Natural killer cell treated with Interleukin-12 subunit alpha and Interleukin-12 subunit beta and Interleukin-15 and Interleukin-18, amount 100 ng/mL, for 72 hours (primary cell): ENCODE measurements at places on chromosomes 11 and 22.

DNA sequence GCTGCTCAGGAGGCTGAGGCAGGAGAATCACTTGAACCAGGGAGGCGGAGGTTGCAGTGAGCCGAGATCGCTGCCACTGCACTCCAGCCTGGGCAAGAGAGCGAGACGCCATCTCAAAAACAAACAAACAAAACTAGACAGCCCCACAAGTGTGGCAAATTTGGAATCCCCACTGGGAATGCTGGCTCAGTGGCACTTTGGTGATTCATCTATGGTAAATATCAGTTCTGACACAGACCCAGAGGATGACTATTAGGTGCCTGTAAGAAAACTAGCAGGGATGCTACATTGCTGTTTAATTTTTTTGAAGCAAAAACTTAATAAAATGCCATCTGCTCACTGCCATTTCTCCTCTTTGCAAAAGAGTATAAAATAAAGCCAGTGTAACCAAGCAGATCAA is 107.9 kb downstream of the NAT10 start:
- no peak for DNase-seq

GRCh38 chr11:37988031-37988430 is 1390.0 kb upstream of the RAG2 start:
- DNase-seq = no peak

GRCh38 chr11:104402812-104403521 is 239.0 kb upstream of the PDGFD start:
- no peak for DNase-seq

DNA sequence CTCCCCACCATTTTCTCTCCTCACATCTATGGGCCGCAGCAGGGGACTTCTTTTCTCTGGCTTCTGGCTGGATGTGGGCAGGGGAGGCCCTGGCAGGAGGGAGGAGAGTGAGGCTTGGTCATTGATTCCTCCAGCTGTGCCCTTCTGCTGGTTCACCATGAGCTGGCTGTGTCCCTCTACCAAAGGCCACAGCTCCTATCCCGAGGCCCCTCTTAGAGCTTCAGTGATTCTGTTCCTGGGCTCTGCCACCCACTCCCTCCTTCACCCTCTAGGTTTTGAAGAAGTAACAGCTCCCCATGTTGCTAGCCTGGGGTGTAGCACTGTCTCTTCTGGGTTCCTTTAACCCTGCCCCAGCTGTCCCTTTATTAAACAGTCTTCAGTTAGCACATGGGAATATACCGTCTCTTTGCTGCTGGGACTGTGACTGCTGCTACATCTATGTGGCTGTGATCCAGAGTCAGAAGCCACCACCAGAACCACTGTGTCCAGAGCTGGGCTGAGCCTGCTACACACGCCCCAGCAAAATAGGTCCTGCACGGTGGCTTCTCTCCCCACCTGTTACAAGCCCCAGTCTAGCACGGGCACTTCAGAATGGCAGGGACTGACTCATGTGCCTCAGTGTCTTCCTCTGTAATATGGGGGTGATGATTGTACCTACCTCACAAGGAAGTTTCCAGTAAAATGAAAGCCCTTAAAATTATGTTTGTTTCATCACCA is 578 bp upstream of the PARVG start:
- DNase-seq = no peak

DNA sequence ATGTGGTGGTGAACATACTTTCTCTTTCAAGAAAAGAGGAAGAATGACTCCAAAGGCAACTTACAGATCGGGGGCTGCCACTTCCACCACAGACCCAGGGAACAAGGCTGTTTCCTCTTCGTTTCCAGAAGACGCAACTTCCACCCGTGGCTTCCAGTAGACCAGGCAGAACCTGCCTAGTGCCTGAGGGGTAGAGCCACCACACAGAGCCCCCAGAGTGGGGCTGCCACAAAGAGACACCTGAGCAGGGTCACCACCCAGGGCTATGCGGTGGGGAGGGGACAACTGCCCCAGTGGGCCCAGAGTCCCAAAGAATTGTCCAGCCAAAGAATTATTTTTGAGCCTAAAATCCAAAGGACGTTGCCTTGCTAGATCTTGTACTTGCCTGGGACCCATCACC is 16.7 kb upstream of the PHF21B start:
- DNase-seq = no peak

- DNase-seq = no peak
These were observed at the start of gene TLCD5 for GRCh38 chr11:120324932-120325810. Gene TLCD5 (plus strand): TSS chr11:120325299. CDS start chr11:120327442, 2,143 bp downstream.

GRCh38 chr22:20019661-20020532 is 1.0 kb upstream of the TANGO2 start:
- no peak for DNase-seq

DNA sequence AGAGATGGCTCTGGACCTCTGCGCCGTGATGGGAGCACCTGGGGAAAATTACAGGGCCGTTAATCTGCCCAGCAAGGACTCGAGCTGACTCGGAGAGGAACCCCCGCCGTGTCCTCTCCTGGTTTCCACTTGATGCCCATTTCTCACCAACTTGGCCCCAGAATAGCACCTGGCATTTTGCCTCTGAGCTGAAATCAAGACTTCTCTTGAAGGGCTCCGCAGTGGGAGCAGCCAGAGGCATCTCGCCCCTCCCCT is 19.0 kb upstream of the CABP7 start:
- no peak for DNase-seq

GRCh38 chr22:45045208-45045607 is 35.4 kb upstream of the PHF21B start:
- no peak for DNase-seq

GRCh38 chr11:10655227-10655626 is 38.3 kb downstream of the IRAG1 start:
- DNase-seq = no peak

- DNase-seq = no peak
These were observed 4.4 kb downstream of the OR4S2 start for GRCh38 chr11:55652560-55652959.

GRCh38 chr11:117045956-117046355 is 52.3 kb downstream of the SIK3 start:
- DNase-seq = no peak

- DNase-seq = no peak
These were observed 552.8 kb downstream of the MIAT start for GRCh38 chr22:27210111-27210730.

GRCh38 chr11:9803685-9804418 is 140.0 kb downstream of the SWAP70 start:
- no peak for DNase-seq

DNA sequence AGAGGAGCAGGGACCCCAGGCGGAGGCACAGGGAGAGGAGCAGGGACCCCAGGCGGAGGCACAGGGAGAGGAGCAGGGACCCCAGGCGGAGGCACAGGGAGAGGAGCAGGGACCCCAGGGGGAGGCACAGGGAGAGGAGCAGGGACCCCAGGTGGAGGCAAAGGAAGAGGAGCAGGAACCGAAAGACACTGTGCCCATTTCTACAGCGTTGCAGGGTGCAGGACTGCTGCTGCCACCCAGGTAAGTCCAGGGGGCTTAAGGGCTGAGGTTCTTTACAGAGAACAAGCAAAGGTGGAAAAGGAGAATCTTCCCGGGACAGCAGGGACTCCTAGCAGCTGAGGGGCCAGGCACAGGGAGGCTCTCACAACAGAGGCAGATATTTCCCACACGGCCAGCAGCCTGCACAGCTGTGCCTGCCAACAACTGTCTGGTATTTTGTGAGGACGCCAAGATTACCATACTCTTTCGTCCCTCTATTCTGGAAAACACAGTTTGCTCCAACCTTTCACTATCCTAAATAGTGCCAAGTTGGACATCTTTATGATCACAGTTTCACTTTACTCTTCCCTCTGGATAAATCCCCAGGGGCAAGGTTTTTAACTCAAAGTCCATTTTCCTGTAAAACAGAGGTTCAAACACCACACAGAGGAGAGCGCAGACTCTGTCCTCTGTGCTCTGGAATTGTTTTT is 39.4 kb downstream of the SHANK2 start:
- no peak for DNase-seq

GRCh38 chr11:2434506-2435255 is 9.6 kb downstream of the TRPM5 start:
- DNase-seq = peak; percentile 26

- no peak for DNase-seq
These were observed 14.4 kb upstream of the PPP6R3 start for GRCh38 chr11:68446046-68446725.

DNA sequence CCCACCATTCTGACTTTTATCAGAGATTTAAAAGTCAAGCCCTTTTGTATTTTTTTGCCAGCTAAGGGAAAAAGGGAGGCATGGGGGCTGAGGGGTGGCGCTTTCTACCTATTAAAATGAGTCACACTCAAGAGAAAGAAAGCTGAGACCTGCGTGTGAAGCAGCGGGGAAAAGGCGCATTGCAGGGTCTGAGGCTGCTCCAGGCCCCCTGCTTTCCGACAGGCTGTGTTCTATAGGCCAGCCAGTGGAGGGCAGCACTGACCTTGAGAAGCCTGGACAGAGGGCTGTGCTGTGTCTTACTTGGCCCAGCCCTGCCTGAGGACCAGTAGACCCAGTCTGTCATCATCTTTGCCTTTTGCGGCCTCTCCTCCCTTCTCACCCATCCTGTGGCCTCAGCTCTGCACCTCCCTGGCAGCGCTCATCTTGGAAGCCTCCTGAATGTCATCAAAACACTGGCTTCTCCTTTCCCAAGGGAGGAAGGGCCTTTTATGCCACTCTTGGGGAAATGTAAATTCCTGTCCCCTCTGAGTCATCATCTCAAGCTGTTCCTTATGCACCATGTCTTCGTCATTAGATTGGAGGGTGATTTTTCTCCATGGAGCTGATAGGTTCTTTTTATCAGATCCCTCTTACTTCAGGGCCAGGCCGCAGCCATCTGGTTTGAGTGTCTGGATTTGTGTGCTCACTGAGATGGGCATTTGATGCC is 12.6 kb upstream of the MAPK8IP1 start:
- DNase-seq = no peak

DNA sequence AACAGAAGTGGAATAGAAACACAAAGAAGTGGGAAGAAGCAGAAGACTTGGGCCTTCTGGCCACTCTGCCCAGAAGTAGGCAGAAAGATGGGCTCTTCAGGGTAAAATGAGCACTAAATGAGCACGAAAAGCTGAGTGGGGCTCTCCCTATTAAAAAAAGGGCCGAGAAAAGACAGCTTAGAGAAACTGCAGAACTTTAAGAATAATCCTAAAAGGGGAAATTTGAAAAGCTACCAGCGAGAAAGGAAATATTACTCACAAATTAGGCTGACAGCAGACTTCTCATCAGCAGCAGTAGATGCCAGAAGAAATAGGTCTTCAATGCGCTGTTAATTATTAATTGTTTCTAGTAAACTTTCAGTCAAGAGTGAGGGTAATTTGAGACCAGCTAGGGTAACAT is 78.2 kb downstream of the UVRAG start:
- no peak for DNase-seq

DNA sequence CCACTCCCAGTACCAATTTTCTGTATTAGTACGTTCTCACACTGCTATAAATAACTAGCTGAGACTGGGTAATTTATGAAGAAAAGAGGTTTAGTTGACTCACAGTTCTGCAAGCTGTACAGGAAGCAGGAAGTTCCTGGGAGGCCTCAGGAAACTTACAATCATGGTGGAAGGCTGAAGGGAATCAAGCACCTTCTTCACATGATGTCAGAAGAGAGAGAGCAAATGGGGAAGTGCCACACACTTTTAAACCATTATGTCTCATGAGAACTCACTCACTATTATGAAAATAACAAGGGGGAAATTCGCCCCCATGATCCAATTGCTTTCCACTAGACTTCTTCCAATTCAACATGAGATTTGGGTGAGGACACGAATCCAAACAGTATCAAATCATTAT is 271.4 kb downstream of the ETS1 start:
- DNase-seq = no peak

- no peak for DNase-seq
These were observed 5.3 kb downstream of the LSP1 start for GRCh38 chr11:1858154-1858553.

DNA sequence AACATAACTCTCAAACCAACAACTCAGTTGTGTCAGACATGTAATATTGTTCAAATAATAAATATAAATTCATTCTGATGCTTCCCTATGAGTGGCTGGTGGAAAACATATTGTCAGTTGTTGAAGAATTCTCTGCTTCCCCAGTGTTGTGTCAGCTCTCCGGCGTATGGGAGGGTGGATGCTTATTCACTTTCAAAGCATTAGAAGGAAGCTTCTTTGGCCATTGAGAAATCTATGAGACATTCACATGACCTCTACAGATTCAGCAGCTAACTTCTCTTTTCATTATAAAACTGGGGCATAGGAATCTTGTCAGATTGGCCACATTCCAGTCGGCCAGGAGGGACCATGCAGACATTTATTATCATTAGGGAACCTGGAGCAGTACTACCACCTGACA is 2.9 kb downstream of the OR51V1 start:
- DNase-seq = no peak

DNA sequence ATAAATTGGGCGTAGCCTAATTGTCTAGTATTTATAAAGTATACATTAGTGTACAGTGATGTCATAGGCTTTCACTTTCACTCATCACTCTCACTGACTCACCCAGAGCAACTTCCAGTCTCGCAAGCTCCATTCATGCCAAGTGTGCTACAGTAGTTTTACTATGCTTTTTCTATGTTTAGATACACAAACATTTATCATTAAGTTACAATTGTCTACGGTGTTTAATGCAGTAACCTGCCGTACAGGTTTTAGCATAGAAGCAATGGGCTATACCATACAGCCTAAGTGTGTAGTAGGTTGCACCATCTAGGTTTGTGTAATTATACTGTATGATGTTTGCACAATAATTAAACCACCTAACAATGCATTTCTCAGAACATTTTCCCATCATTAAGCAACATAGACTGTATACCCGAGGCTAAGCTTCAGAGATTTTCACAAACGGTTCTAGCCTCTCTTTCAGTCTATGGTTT is 17.5 kb downstream of the OR9G1 start:
- DNase-seq = no peak

- DNase-seq = peak; percentile 51
These were observed 8.9 kb upstream of the PLXNB2 start for GRCh38 chr22:50316114-50317065.

- no peak for DNase-seq
These were observed 1487.9 kb downstream of the FAM181B start for GRCh38 chr11:81245791-81246190.

DNA sequence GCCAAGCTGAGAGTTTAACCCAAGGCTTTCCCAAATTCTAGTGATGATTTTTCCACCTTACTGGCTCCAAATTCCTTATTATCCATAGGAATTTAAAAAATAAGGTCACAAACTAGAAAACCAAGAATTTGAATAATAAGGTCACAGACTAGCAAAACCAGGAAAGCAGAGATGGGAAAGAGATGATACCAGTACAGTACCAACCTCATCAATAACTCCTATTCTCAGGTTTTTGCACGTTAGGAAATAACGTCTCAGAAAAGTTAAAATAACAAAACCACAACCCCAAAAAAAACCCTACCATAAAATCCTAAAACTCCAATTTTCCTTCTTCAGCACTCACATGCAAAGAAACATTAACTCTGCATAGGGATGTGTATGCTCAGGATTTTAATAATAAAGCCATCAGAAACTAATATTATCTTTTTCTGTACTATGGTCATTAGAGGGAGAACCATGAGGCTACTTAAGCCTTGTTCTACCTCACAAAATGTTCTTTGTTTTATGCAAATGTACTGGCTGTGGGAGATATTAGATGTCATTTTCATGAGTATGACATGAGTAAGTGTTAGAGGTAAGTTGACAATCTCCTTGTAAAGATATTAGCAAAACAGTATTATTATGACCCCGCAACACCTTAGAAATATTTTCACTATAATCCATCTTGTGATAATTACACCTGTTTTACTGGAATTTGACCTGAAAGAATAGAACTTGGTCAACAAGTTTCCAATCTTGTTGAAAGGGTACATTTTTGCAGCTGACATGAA is 16.1 kb upstream of the EED start:
- no peak for DNase-seq
